ENCODE measurements at places on chromosomes 1 and 21.

- DNase-seq, result no peak
Observed at GRCh38 chr1:15180945-15181523, 27.5 kb downstream of the TMEM51 start.

DNA sequence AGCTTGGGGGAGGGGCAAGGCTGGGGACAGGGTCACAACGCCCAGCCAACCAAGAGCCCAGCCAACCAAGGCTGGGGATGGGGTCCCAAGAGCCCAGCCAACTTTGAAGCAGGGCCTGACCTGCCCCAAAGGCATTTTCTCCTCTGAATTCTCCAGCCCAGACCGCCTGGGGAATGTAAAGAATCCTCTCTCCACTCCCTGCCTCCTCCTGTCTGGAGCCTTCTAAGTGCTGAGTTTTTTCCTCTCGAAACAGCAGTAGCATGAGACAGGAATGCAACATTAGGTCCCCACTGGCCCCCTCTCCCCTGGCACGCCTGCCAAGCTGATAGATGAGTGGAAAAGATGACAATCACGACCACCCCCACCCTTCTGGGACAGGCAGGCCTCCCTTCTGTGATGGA, 17.0 kb downstream of the C1orf198 start:
- DNase-seq, result no peak

DNA sequence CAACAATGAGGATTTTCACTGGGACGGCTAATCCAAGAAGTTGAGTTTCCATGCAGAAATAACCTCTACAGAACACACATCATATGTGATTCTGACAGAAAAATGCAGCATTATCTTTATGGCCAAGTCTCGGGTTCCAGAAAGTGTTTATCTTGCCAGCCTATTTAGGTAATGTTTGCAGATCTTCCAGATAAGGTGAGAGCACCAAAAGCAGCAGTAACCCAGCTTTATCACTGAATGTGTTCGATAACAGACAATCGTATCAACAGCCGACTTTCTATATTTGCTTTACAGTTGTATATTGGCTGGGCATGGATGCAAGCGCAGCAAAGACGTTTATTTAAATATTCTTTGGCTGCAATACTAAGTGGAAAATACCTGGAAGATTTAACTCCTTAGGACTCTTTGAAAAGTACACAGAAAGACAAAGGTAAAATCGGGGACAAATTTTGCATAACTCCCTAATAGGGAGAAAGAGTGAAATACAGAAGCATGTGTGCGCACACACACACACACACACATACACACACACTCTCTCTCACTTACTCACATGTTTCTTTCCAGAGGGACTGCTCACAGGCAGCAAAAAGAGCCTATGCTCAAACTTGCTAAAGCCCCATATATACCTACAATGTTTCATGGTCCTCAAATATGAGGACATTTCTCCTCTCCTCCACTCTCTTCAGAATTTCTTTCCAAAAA, 3.0 kb upstream of the CTSK start:
- no peak for DNase-seq

- DNase-seq, result no peak
Observed at GRCh38 chr1:175755516-175756070, 12.2 kb upstream of the TNR start.

- DNase-seq, result no peak
Observed at GRCh38 chr1:243287123-243287460, 31.3 kb downstream of the SDCCAG8 start.
